ENCODE measurements at places on chromosomes 16 and 17. TPM values are rescaled to one million over a fixed set of nuclear protein-coding genes. Genes with fewer than 3 reads are reported as not detected.

The VAT1L gene
- total RNA-seq: 0.11 TPM

The MT1M gene
- 0.54 TPM for total RNA-seq

The SEPTIN1 gene
- total RNA-seq: not detected

The MYCBPAP gene
- 0.77 TPM for total RNA-seq

The CCL8 gene
- total RNA-seq: not detected

The CCDC200 gene
- not detected for total RNA-seq

The CCL5 gene
- 0.33 TPM for total RNA-seq

The FASN gene
- 22.5 TPM for total RNA-seq
